A172 (cell line): ENCODE measurements at places on chromosomes 1 and 21. TPM values are rescaled to one million over a fixed set of nuclear protein-coding genes. Genes with fewer than 3 reads are reported as not detected.

PRRX1 gene
- 14.0 and 18.2 TPM in 2 replicates for total RNA-seq

SPRR3 gene
- not detected in 2 replicates for total RNA-seq

MEGF6 gene
- total RNA-seq: 21.7 and 22.4 TPM in 2 replicates

RNASEL gene
- 14.6 and 16.7 TPM in 2 replicates for total RNA-seq

UTP11 gene
- 69.8 and 102 TPM in 2 replicates for total RNA-seq

CDK18 gene
- 31.5 and 34.9 TPM in 2 replicates for total RNA-seq
